ENCODE measurements at places on chromosomes 2 and 18.
A peak's percentile ranks its signal among the peaks of the same experiment; 100 is the strongest.

- DNase-seq: no peak
Observed at GRCh38 chr2:235463893-235464292, 29.9 kb upstream of the AGAP1 start.

- DNase-seq: no peak
Observed at GRCh38 chr18:9337873-9338272, 3.3 kb downstream of the TWSG1 start.

GRCh38 chr18:2641638-2642037 lies 13.9 kb upstream of the SMCHD1 start:
- DNase-seq: peak; percentile 62

DNA sequence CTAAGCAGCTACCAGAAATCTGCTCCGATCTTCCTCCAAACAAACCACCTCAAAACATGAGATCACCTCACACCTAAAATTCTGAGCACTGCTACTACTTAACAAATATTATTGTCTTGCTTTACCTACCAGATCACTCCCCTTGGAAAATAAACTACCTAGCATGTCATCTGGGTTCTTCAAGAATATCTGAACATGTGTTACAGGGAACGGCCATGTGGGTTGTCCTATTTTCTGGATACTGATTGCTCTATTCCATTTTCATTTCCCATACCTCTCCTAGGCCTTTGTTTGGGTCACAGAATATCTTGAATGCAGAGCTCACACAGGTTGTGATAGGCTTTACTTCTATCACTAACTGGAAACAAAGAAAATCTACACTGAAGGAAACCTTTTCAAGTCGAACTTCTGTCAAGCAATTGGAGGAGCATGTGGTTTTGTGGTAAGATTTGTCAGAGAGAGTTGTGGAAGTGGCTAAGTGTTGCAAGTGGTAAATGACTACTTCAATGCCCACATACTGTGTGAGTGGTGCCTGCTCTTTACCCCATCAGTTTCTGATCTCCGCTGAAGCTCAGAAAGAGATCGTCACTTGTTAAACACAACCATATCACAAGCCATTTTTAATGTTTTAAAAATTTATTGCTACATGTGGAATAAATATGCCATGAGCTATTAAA lies 739.1 kb upstream of the ZEB2 start:
- no peak for DNase-seq

DNA sequence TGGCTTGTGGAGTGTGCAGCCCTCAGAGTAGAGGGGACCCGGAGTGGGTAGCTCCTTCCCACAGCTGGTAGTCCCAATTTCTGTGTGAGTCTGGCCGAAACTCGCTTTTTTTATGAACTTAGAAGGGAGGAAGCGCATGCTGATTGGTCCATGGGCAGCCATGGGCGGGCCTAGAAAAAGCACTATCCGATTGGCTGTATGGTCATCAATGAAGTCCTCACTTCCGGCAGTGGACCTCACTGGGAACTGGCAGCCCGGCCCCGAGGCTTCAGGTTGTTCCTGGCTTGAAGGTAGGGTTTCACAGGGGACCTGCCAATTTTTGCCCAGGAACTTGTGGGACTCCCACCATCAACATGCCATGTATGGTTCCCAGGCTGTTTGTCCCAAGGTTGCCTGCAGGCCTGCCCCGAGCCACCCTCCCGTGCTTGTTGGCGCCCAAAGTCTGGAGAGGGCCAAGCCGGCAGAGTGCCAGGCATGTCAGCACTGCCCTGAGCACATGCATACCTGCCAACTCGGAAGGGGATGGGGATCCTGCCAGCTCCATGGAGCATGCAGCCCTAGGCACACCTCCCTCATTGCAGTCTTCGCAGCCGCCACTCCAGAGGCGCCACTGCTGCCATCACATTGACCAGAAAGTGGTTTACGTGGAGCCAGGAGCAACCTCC lies 98.5 kb downstream of the ATP9B start:
- no peak for DNase-seq

GRCh38 chr2:144645083-144645778 lies 125.3 kb upstream of the ZEB2 start:
- no peak for DNase-seq

GRCh38 chr2:213995400-213996105 lies 415.3 kb upstream of the VWC2L start:
- no peak for DNase-seq

Measured in CD4-positive, alpha-beta T cell treated with Interleukin-6 at 100 ng/mL for 8 hours (primary cell).